MG63 (cell line): ENCODE measurements at places on chromosomes 6 and 20. TPM values are rescaled to one million over a fixed set of nuclear protein-coding genes. Genes with fewer than 3 reads are reported as not detected.

- DNase-seq, result no peak
Observed at GRCh38 chr6:95777338-95777737, 200.0 kb downstream of the MANEA start.

Gene IL17A
- not detected in 2 replicates for total RNA-seq

Gene MAP1LC3A
- 0.13 TPM in 1 of 2 replicates, not detected in the other for total RNA-seq

GRCh38 chr6:26311012-26311384 is 54.0 kb upstream of the BTN3A2 start:
- no peak for DNase-seq

DNA sequence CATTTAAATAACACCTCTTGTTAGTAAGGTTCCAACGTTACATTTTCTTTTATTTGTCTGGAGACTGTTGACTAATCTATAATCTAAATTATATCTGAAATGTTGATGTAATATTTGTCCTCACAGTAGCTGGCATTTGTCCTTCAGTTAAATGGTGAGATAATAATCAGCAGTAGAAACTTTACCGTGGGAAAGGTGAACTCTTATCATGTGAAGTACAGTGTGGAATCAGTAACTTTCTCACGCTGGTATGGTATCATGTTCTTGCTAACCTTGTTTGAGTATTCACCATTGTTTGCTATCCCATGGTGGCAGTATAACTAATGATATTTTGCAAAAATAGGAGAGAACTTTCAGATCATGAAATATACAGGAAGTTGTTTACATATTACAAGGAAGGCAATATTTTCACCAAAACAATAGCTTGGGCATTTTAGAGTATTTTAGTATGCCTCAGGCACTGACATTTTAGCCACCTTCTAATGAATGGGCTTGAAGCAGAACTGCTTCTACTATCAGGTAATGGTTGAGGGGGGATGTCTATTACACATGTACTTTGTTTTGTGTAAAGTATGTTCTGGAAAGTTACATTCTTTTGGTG is 4.8 kb downstream of the GMNN start:
- DNase-seq, result no peak

DNA sequence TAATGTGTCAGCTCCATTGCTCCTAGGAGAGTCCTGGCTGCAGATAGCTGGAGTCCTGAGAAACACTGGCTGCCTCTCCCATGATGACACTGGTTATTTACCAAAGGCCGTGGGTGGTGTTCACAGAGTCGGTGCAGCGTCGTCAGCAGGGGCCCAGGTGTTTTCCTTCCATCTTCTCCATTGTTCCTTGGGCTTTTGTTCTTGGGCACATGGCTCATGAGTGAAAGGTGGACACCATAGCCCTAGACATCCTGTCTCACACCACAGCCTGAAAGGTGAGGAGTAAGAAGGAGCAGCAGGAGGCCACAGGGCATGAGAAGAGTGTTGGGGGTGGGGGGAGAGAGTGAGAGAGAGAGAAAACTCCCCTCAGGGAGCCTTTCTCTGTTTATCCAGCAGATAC is 9.1 kb downstream of the CST5 start:
- DNase-seq, result no peak

DNA sequence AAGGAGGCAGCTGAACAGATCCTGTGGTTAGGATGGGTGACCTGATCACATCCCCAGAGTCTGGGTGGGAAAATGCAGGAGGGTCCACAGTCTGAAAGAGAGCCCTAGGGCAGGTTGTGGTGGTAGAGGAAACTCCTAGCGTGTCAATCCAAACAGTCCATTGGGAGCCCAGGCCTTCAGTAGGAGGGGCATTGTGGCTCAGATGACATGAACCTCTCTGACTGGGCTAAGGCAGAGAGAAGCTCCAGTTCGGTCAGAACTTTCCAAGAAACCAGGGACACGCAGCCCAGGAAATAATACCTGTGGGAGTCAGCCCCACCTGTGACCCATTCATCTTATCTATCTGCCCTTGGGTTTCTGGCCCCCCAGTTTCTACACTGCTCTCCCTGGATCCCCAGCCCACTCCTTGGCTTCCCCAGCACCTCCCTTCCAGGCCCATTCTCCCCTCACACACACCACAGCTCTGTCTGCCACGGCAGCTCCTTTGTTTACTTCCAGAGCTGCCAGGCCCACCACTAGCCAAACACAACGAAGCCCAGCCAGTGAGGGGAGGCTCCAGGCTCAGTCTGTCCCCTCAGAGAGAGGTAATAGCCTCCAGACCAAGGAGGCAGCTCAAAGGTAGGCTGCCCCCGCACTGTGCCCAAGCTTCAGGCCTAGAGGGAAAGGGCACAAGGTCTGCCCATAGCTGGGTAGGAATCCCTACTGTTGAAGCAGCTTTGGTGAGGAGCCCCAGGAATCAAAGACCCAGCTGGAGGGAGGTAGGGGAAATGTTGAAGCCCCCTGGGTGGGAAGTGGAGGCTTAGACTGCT is 6.2 kb downstream of the GDF5 start:
- DNase-seq, result no peak

DNA sequence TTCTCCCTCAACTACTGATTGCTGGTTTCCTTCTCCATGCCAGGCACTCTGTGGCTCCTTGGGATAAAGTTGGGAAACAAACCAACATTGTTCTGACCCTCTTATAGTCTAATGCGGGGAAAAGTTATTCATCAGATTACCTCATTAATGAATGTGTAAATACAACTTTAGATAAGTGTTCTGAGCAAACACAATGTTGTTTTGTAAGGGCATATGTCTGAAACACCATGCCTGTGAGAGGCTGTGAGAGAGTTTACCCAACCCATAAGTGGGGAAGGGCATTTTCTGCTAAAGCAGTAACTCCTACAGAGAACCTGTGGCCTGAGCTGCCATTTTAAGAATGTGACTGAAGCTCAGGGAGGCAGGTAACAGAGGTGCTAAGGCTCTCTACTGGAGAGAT is 283.5 kb downstream of the KHDC1L start:
- DNase-seq, result no peak

Gene FLOT1
- 111 and 137 TPM in 2 replicates for total RNA-seq

GRCh38 chr6:1778686-1779235 is 169.0 kb downstream of the FOXC1 start:
- DNase-seq, result no peak

- DNase-seq, result peak; percentile 98
Observed at GRCh38 chr6:93419304-93420162, at the start of gene EPHA7. TSS of gene EPHA7 (minus strand) at chr6:93419559. CDS start at chr6:93419341, 218 bp downstream.

Gene PI3
- total RNA-seq, result not detected in 2 replicates

DNA sequence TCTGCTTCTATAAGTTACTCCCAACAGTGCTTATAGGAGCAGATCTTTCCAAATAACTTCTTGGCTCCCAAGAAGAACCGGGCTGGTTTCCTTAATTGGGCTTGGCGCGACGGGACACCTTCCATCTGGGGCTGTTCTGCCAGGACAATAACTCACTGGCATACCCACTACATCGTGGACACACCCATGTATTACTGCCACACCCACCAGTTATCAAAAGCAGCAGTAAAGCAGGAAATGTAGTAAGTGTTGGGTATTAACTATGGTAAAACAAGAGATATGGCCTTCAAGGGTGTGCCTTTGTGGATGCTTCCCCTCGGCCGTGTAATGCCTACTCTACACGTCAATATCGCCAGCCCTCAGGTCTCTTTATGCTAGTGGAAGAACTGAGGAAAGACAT is 24.7 kb downstream of the CNKSR3 start:
- DNase-seq, result peak; percentile 50

DNA sequence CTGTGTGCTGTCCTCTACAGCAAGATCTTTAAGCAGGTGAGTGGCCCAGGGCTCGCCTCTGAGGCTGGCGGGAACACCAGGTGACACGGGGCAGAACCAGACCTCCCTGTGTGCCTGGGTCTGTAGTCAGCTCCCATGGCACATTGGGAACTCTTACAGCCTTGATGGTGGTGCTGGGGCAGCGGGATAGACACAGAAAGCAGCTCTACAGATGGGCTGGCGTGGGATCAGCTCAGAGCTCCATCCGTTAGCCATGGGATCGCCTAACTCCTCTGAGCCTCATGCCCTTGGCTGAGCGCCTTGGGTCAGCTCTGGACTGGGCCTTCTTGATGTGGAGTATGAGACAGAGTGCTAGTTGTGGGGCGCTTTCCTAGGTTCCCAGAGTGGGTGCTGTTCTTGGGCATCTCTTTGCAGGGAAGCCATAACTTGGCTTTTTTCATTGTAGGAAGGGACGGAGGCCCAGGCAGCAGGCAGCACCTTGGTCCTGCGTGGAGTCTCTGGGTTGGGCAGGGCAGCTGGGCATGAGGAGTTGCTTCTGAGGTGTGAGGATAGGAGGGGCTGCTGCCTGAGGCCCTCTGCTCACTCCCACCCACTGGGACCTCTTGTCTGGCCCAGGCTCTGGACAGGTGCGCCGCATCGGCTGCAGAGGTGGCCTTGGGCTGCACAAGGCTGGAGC is 51.3 kb downstream of the EFCAB8 start:
- no peak for DNase-seq

Gene SAMD5
- 5.5 and 12.4 TPM in 2 replicates for total RNA-seq

DNA sequence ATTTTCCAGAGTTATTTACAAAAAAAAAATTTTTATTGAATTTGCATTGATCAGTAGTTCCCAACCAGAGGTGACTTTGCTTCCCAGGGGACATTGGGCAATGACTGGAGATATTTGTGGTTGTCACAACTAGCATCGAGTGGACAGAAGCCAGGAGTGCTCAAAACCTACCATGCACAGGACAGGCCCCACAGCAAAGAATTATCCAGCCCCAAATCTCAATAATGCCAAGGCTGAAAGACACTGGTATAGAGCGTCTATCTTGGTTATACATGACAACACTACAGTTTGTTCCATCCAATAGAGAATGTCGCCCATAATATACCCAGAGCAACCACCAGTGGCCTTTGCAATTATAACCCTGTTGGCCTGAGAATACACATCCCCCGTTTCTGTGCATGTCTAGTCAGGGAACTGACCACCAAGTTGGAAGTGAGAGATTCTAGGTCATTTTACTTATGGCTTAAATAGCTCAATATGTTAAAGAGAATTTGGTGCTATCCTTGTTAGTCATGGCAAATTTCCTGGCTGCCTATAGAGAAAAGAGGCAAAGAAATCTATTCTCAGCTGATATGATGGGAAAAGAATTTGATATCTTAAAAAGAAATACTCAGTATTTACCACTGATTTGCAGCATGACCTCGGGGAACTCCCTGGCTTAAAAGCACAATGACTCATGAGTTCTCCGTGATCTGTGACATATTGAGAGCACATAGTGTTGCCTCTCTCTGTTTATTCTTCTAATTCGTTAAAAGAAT is 76.0 kb upstream of the ADTRP start:
- DNase-seq, result peak; percentile 56

Gene WFDC12
- total RNA-seq, result not detected in 2 replicates

- DNase-seq, result peak; percentile 10
Observed at GRCh38 chr6:109799664-109800063, 108.6 kb downstream of the FIG4 start.

DNA sequence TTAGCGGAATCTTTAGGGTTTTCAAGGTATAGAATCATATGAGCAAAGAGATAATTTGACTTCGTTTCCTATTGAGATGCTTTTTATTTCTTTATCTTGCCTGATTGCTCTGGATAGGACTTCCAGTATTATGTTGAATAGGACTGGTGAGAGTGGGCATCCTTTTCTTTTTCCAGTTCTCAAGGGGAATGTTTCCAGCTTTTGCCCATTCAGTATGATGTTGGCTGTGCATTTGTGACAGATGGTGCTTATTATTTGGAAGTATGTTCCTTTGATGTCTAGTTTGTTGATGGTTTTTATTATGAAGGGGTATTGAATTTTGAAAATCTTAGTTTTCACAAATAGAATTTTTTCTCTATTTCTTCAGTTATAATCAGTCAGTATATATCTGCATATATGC is 656.6 kb upstream of the MAP3K7 start:
- no peak for DNase-seq

Gene BTN1A1
- total RNA-seq, result not detected in 2 replicates

DNA sequence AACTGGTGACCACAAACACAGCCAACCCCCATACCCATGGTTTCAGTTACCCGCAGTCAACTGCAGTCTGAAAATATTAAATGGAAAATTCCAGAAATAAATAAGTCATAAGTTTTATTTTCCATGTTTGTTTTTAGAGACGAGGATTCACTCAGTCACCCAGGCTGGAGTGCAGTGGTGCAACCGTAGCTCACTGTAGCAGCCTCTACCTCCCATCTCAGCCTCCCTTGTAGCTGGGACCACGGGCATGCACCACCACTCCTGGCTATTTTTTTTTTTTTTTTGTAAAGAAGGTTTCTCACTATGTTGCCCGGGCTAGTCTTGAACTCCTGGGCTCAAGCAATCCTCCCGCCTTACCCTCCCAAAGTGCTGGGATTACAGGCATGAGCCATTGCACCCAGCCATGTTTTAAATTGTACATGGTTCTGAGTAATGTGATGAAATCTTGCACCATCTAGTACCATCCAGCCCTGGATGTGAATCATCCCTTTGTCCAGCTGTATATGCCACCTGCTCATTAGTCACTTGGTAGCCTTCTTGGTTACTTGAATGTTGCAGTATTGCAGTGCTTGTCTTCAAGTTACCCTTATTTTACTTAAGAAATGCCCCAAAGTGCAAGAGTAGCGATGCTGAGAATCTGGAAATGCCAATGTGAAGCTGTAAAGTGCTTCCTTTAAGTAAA is 14.5 kb downstream of the CSNK2A1 start:
- DNase-seq, result peak; percentile 20

Gene CCN5
- total RNA-seq, result 0.07 TPM in 1 of 2 replicates, not detected in the other

DNA sequence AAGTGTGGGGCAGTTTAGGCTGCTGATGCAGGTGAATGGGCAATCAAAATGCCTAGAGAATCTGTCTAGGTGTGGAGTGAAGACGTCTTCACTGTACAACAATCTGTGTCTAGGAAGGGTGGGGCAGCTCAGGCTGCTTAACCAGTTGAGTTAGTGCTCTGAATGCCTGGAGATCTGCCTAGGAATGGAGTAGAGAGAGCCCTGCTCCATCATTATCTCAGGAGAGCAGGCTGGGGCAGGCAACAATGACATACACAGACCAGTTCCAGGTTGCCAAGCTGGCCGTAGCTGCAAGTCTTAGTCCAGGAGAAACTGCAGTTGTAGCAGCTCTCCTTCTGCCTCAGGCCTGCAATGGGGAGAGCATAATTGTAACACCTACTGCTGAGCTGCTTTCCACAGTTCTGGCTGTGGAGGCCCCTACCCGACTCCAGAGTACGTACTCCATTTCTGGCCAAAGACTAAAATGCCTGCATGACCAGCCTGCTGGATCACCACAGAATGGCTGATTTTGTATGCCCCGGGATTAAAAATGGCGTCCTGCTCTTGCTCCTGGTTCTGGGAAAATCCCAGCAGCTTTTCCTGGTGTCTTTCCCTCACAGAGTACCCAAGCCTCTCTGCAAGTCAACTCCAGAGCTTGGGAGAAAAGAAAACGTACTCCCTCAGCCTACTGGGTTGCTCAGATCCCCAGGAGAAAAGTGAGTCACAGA is 545.4 kb downstream of the ADGRB3 start:
- DNase-seq, result no peak
